ENCODE measurements at places on chromosomes 5 and 9.
A peak's percentile ranks its signal among the peaks of the same experiment; 100 is the strongest.

DNA sequence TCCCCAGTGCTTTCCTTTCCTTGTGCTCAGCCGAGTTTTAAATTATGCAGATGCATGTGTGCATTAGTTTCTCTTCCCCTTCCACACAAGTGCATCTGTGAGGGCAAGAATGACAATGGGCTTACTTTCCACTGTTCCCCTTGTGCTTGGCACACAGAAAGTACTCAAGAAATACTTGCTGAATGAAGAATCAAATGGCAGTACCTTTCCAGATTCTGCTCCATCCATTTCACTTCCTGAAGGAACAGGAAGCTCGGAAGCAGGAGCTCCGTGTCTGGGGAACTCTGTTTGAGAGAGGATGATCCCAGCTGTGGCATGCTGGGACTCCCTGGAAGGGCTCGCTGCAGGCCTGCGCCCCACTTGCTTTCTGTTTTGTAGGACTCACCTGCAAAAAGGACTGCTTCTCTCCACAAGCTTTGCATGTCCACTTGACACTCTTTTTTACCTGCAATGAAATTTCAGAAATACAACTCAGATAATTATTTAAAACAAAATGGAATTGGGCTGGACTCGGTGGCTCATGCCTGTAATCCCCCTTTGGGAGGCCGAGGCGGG lies 5.5 kb downstream of the MRNIP start:
- no peak for DNase-seq

DNA sequence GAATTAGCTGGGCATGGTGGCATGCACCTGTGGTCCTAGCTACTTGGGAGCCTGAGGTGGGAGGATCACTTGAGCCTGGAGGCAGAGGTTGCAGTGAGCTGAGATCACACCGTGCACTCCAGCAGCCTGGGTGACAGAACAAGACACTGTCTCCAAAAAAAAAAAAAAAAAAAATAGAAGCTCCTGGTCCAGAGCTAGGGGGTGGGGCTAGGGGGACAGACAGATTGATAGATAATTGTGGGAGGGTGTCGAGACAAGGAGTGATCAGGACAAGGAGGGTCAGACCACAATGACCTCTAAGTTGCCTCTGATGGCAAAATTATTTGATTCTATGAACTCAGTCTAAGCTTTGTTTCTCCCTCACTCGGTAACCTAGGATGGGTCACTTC lies 6.6 kb upstream of the PHF19 start:
- DNase-seq = no peak

DNA sequence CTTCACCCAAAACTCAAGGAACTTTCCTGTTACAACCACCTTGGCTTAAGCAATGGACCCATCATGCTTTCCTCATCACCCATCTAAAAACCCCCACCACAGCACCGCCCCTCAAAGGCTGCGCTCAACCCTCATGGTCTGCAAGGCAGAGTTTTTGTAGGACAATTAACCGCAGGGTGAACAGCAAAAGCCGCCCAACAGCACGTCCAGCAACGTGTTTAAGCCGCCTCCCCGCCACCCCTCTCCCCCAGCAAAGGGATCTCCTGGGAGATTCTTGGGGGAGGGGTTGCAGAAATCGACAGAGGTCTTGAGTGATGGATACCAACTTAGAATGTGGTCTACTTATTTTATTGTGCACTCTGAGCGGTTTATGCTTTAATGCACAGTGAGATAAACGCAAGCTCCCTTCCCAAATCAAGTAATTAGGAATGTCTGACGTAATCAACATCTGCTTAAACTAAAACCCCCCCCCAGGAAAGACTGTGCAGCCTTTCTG lies 1.9 kb downstream of the ROR2 start:
- no peak for DNase-seq

DNA sequence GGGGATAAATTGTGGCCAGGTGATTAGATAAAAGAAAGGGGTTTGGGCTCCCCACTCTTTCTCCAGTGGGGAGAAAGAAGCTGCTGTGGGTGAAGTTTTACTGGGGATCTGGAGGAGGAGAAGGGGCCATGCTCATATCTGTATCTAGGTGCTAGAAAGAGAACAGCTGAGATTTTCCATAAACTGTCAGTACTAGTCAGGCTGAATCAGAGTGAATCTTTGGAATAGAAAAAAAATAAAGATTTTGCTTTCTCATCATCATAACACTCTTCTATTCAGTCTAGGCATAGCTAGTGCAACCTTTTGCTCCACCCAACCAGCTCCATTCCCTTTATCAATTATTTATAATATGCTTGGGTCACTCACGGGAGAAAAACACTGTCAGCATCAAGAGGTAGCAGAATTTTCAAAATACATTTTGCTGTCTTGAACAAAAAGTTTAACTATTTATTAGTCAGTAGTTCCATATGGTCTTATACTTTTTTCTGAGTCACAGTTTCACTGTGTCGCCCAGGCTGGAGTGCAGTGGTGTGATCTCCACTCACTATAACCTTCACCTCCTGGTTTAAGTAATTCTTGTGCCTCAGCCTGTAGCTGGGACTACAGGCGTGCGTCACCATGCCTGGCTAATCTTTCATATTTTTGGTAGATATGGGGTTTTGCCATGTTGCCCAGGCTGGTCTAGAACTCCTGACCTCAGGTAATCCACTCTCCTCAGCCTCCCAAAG lies 21.3 kb upstream of the ERMP1 start:
- peak; percentile 24 for DNase-seq

- DNase-seq = no peak
Measured at GRCh38 chr9:6910032-6910431, 152.3 kb downstream of the KDM4C start.

DNA sequence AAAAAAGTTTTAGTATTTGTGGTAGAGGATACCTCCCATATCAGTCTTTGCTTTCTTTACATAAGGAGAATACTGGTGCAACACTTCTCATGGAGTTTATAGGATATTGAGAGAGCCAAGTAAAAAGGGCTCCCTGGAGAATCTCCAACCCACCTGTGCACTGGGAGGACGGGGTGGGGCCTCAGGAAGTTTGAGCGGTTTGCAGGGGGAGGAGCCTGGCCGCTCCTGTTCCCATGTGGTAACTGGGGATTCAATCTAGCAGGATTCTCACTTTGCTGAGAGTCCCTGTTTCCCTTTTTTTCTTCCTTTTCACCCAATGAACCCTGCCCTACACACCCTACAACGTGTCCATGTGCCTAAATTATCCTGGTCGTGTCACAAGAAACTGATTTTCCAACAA lies 82.8 kb downstream of the APTX start:
- no peak for DNase-seq

DNA sequence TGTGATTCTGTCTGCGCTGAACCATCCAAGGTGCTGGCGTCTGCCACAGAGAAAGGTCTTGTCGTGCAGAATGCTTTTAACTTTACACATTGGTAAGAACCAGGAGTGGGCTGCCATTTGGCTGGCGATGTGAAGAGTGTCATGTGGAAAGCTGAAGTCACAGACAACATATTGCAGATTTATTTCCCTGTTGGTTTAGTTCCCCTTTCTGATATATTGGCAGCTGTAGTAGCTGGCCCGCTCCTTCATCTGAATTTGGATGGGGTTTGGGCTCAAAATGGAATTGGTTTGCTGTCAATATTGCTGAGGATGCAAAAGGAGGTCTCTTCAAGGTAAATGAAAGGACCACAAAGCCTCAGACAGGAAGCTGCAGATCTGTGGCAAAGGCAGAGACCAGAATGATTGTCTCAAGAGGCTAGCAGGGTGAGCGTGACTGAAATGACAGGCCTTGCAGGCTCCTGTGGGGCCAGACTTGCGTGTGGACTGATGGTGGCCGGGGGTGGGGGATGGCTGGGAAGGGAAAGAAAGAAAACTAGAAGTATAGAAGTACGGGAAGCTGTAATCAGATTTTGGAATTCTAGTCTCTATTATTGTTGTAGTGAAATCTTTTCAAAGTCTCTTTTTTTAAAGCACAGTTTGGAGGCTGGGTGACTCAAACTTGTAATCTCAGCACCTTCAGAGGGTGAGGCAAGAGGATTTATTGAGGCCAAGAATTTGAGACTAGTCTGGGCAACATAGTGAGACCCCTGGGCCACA lies 25.1 kb upstream of the CD180 start:
- DNase-seq = peak; percentile 33

GRCh38 chr9:120854596-120855327 lies 12.0 kb upstream of the PSMD5 start:
- DNase-seq = no peak

- no peak for DNase-seq
Measured at GRCh38 chr9:133277467-133277866, 2.5 kb upstream of the ABO start.

- no peak for DNase-seq
Measured at GRCh38 chr5:127758766-127759283, 55.6 kb downstream of the CCDC192 start.

DNA sequence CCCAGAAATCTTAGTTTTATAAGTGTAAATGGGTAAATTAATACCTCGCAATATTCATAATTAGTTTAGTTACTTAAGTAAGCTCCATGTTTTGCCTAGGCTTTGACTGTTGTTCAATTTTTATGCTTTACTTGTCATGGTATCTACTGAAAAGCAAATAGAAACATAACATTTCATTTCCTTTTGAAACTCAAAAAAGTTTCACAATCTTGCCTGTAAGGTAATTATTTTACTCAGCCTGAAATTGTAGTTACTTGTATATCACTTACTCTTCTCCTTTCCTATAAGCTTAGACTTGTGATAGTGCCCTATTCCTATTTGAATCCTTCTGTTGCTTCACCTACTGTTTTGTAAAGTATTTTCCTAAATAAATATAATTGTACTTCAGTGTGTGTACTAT lies 914.4 kb upstream of the COX7C start:
- no peak for DNase-seq

DNA sequence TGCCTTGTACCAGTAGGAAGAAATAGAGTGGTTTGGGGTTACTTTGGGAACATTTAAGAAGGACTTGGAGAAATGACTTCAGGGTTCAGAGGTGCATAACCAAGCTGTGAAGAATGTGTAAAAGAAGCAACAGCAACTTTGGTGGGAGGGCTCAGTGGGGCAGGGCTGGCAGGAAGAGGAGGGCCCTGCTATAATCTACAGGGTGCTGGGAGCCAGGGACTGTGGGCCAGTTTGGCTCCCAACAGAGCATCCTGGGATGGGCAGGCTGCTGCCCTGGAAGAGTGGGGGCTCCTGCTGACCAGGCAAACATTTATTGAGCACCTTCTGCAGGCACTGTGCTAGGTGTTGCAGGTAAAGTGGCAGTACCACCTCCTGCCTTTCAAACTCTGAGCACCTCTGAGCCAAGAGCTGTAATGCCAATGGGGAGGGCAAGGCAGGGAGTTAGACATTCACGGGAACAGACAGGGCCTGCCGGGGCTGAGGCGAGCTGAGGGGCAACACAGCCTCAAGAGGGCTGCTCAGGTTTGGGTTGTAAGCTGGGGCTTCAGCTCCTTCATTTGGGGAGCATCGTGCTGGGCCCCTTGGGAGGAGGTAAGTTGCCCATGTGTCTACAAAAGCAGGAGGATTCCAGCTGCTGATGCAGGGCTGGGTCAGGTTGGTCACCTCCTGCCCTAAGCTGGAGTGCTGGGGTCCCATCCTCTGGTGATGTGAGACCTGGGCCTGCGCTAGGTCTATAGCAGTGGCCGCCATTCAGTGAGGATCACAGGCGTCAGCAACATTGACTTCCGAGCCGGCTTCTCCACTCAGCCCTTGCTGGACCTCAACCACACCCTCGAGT lies 30.6 kb downstream of the HMCN2 start:
- no peak for DNase-seq

- DNase-seq = no peak
Measured at GRCh38 chr5:19782566-19782965, 205.4 kb downstream of the CDH18 start.

- DNase-seq = no peak
Measured at GRCh38 chr9:117234103-117234502, 180.8 kb downstream of the ASTN2 start.
